ENCODE measurements at places on chromosomes 16 and 17.

GRCh38 chr16:67425580-67425979, 5.3 kb upstream of the HSD11B2 start:
- no peak for DNase-seq

DNA sequence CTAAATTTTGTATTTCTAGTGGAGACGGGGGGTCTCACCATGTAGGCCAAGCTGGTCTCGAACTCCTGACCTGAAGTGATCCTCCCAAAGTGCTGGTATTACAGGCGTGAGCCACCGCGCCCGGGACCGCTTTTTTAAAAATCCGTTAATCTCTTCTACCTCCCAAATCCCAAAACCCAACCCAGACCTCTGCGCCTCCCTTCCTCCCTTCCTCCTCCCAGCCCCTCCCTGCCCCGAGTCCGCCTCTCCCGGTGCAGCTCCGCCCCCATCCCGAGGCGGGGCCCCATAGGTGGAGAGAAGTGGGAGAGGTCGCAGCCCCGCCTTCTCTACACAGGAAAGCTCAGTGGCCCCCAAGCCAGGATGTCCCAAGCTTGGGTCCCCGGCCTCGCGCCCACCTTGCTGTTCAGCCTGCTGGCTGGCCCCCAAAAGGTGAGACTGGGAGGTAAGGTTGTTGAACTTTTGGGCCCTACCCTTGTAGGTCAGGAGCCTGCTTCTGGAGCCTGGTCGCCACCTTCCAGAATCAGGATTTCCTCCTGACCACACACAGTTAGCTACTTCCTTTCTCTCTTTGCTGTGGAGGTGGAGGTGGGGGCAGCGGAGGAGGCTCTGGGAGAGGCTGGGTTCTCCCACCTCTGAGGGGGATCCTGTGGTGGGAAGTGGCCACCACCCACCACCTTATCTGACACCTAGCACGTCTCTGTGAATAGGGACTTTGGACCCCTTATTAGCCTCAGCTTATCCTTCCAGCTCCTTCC, at the start of gene TMEM92:
Gene TMEM92 (plus strand): TSS at position 325 of the 755 bp plus-strand sequence. CDS start 36 bp downstream, at position 361.
- no peak for DNase-seq

- no peak for DNase-seq
Measured at GRCh38 chr17:50188531-50188920, 12.9 kb downstream of the COL1A1 start.

DNA sequence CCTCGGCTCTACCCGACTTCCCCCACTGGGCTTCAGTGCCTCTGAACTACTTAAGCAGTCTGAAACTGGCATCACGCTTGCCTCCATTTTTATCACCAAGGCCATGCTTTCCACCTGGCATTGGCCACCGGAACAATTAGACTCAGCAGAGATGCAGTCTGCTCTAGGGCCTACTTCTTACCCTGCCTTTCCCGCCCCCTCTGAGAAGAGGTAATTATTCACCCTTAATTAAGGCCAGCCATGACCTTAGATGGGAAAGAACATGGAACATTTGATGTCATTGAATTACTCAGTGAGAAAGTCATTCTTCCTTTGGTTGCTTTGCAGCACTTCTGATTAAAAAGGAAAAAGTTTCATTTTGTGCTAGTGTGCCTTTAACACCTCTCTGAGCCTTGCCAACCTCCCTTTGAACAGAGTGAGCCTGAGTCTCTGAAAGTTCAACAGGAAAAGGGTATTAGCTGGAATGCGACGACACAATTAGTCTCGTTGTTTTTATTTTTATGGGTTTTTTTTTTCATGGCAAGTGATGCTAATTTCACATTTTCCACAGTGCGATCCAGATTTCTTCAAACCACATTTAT, 60.9 kb upstream of the TNRC6A start:
- DNase-seq: peak; percentile 34

GRCh38 chr17:79093270-79093669, 18.6 kb downstream of the ENGASE start:
- no peak for DNase-seq

Measured in NCI-H1105 treated with DMSO at 0.1 percent for 48 hours (cell line).